GM23248 (cell line): ENCODE measurements at places on chromosomes 2 and 18.

DNA sequence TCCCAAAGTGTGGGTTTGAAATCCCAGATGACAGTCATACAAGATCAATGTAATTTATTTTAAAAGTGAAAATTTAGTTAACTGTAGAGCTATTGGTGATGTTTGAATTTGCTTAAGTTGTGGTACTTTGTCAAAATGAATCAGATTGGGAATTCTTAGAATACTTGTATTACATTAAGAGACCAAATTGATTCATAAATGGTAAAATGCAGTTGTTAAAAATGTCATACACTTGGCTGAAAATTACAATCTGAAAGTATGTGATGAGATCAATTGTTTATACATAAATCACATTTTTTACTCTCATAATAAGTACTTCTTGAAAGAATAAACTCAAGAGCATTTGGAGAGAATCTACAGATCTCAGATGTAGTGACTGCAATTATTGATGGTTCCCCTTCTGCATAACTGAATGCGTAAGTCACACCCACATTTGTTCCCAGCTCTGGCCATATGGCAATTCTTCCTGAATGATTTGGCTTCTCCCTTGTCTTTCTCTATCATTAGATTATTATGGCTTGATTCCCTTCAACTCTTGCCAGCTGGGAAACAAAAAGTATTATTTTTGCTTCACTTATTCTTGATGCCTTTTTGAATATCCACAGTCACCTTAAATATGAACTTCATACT, 558.5 kb downstream of the CPS1 start:
- no peak for DNase-seq

GRCh38 chr18:78378403-78378802, 601.2 kb upstream of the SALL3 start:
- no peak for DNase-seq

DNA sequence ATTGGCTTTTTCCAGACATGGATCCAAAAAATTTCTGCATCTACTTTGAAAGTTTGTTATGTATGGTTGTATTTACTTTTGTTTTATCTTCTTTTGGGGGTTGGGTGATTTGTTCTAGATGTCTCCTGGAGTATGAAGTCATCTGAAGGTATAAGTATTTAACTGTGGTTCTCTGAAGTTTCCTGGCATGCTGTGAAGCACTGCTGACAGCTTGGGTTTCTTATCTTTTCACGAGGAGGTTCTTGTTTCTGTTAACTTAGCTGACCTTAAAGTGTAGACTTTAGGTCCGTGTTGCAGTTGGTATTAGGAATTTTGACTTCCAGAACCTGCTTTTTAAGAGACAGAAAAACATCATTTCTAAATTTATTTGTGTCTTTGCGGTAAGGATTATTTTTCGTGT, 15.9 kb downstream of the GLS start:
- DNase-seq, result no peak

DNA sequence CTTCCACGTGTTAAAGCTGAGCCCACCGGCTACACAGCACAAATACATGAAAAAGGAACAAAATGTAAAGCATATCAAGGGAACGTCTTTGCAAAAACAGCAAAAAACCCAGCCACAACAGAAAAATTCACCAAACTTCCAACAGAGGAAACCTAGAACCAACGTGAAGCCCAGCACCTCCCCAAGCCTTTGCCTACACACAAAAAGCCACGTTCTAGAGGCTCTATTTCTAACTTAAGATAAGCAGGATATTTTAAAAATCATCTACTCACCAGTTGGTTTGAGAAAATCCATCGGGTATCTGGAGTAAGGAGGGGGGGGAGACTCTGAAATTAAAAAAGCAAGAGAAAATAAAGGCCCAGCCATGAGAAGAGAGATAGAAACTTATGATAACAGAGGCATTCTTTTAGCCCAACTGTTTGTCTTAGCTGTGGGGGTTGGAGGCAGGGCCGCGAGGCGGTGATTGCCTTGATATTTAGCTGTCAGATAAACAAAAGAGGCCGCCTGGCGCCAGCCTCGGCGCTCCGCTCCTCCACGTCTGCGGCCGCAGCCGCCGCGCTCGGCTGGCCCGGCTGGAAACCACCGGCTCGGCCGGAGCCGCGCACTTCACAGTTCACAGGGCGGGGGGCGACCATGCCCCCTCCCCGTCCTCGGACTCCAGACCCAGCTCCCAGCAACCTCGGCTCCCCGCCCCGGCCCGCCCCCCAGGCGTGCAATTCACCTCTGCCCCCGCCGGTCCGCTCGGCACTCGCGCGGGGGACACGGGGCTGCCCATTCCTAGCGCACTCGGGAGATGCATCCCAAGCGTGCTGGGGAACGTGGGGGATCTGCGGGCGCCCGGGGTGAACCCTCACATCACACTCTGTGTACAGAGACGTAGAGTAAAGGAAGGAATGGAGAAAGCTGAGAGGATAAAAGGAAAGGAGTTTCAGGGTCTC, 2.4 kb downstream of the SMAD7 start:
- DNase-seq, result peak; percentile 73

- DNase-seq, result no peak
Measured at GRCh38 chr2:113209011-113209645, 35.4 kb downstream of the PSD4 start.

- no peak for DNase-seq
Measured at GRCh38 chr2:955829-956731, 5.4 kb downstream of the SNTG2 start.

GRCh38 chr2:30757749-30758148, 49.5 kb downstream of the CAPN13 start:
- no peak for DNase-seq

DNA sequence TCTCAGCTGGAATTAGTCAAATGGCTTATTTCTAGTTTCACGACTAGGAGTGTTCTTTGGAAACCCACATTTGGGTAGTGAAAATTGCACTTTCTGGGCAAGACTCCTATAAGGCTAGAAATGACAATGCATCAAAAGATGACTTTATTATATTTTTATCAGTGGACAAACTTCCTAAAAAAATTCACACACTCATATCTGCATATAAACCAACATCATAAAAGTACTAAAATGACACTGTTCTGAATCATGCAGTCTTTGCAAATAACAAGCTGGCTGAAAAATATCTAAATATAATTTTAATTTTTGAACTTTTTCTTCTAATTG, 17.6 kb downstream of the MXD1 start:
- peak; percentile 34 for DNase-seq

DNA sequence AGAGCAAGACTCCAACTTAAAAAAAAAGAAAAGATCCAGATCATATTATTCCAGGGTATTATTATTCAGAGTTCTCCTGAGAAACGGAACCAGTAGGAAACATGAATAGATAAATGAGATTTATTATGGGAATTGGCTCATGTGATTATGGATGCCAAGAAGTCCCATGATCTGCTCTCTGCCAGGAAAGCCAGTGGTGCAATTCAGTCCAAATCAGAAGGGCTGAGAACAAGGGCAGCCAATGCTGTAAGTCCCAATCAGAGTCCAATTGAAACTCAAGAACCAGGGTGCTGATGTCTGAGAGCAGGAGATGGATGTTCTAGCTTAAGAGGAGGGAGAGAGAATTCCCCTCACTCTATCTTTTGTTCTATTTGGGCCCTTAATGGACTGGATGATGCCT, 7.8 kb downstream of the SCYGR2 start:
- DNase-seq, result no peak

DNA sequence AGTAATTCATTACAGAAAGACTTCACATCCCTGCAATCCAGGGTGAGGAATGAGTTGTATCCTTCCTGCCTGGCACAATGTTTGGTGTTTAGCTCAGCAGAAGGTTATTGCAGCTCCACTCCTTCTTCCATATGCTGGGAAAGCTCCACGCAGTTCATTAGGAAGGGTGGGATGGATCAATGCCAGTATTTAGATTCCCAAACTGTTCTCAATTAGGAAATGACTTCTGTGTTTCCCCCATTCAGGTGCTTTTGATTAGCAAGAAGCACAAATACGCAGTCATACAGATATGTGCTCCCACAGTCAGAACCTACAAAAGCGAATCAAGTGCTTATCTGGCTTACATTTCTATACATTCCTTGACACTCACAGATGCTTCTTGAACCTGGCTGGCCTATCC, 340.6 kb downstream of the NYAP2 start:
- DNase-seq, result peak; percentile 2

DNA sequence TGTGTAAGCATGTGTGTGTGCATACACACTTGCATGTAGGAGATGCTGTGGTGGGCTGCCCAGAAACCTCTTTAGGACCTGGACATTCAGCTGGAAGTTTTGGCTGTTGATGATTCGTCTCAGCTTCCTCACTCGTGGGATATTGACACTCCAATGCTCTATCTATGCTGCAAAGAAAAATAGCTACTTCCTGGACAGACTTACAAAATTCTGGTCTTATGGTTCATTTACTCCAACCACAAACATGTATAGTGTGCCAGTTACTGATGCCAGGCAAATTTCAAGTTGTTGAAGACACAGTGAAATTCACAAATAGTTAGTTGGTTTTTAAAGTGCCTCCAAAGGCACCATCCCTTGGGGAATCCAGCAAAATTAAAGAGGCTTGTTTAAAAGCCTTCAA, 882.6 kb downstream of the CPS1 start:
- no peak for DNase-seq

DNA sequence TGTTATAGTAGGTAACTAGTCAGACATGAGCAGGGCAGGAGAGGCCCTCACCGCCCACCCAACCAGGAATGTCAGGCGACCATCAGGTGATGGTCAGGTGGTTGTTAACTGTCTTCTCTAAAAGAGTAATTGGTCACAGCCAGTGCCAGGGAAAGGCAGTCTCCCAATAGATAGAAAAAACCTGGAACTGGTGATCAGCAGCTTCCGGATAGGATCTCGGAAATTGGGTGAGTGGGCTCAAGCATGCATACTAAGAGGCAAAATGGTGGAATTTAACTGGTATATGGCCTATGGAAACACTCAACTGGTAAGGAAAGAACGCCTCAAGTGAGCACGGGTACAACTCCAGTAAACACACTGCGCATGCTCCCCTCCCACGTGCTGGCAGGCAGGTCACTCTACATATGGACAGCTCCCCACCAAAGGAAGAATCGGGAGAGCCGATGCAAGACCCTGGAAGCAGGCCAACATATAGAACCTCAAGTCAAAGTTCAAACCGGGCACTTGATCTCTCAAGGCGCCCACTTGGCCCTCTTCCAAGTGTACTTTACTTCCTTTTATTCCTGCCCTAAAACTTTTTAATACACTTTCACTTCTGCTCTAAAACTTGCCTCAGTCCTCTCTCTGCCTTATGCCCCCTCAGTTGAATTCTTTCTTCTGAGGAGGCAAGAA, 43.5 kb upstream of the TMEM131 start:
- no peak for DNase-seq

DNA sequence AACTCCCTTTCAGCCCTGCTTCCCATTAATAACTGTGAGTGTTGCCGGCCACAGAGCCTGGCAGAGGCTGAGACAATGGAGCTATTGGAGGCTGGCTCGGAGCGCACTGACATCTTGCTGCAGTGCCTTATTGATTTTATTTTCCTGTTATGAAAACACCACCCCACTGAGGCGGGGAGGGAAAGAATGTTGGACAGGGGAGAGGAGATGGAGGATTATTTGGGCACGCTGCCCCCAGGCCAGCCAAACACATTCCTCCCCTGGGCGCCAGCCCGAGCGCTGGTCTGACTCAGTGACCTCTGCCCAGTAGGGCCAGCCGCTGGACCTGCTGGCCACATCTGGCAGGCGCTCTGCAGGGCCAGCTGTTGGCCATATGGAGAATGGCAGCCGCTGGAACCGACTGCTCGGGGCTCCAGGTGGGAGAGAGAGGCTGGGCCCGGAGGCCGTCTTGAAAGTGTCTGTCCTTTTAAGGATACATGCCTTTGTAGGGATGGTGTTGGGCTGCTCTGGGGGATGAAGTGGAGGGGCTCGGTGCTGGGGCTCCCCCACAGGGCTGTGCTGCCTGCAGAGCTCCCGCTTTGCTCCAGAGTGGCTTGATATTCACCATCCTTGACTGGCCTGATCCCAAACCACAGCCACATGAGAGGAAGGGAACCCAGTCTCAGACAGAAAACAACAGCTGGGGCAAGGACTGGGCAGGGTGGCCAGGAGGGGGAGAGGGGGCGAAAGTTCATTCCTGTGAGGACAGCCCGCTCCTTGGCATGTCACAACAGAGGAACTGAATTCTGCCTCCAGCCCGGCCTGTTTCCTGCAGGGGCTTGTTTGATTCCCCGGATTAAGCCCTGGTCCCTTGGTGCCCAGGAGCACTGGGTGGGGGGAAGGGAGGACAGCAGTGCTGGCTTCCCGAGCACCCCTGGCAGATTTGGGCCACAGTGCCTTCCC, 179.0 kb downstream of the KLHL29 start:
- DNase-seq, result peak; percentile 79

DNA sequence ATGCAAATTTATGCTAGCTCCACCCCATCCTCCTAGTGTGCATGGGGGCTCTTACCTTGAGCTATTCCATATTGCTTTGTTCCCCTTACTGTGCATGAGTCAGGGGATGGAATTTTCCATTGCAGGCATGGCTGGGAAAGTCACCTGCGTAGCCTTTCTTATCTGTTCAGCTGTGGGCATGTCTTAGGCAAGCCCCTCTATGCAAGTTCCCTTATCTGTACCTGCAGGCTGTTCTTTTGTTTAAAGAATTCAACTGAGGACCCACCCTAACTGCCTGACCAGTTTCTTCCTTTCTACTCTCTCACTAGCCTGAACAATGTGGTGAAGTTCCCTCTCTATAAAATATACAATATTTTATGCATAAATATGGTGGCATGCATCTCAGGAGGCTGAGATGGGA, 54.2 kb upstream of the CDCA7 start:
- no peak for DNase-seq

- DNase-seq, result no peak
Measured at GRCh38 chr2:72131916-72132841, 15.5 kb downstream of the CYP26B1 start.

DNA sequence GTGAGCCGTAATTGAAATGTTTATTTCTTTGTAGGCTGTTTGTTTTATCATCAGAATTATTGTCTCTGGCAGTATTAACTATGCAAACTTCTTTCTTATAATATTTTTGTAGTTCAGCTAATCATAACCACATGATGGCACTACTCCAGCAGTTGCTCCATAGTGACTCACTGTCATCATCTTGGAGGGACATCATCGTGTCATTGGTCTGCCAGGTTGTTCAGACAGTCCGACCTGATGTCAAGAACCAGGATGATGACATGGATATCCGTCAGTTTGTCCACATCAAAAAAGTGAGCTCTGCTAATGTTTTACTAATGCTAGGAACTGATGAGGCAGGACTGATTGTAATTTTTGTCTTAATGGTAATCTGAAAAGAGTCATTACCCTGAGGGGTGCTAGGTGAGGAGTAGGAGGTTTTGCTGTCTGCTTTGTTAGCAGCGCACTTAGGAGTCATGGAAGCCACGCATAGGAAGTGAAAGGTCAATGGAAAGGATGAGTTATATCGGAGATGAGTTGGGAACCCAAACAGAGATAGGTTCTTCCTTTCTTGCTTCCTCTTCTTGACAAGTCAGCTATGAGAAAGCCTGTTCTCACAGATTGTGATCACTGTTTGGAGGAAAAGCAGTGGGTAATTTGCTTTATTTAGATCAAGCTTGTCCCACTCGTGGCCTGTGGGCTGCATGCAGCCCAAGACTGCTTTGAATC, 49.2 kb downstream of the PIKFYVE start:
- peak; percentile 85 for DNase-seq

GRCh38 chr2:129882476-129882875, 97.0 kb upstream of the RAB6C start:
- no peak for DNase-seq

GRCh38 chr18:36328385-36328858, 30.9 kb downstream of the FHOD3 start:
- no peak for DNase-seq

GRCh38 chr2:158967731-158968395, 577 bp upstream of the TANC1 start:
- DNase-seq, result peak; percentile 80
